ENCODE measurements at places on chromosomes 1 and 21.

DNA sequence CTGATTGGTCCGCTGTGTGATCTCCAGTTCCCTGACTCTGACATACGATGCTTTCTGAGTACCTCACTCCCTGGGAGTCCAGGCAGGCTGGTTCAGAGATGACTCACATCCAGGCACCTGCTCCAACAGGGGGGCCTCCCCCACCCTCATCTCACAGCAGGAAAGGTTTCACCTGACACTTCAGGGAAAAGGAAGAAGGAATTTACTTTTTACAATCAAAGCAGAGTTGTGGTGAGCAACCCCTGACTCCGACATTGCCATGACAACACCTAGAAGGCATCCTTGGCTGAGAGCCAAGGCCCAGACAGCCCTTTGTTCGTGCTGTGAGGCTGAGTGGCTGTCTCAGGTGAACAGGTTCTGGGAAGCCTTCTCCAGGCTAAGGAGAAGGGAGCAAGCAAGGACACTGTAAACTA is 164.6 kb upstream of the GJB5 start:
- peak; percentile 3 for DNase-seq

GRCh38 chr1:28580722-28581530 is 11.1 kb upstream of the RAB42 start:
- DNase-seq, result peak; percentile 36

- DNase-seq, result no peak
Measured at GRCh38 chr1:51960262-51960661, 30.2 kb downstream of the RAB3B start.

DNA sequence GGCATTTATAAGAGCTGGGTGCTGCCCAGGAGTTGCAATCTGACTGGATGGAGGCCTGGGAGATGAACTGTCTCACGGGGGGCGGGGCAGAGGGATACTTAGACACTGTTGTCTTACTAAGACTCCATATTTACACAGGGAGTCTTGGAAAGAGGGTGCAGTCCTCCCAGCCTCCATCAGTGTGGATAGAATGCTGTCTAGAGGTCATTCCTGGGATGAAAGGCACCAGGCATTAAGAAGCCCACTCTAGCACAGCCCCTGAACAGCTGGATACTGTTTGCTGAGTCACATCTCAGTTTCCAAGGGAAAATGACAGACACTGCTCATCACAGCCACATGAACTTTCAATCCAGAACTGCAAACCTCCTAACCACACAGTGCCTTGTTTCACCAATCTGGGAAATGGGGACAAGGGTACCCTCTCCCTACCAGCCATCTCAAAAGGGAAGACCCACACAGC is 43.3 kb downstream of the SSBP3 start:
- no peak for DNase-seq

- peak; percentile 17 for DNase-seq
Measured at GRCh38 chr1:232084584-232085223, 458.1 kb downstream of the DISC1 start.

DNA sequence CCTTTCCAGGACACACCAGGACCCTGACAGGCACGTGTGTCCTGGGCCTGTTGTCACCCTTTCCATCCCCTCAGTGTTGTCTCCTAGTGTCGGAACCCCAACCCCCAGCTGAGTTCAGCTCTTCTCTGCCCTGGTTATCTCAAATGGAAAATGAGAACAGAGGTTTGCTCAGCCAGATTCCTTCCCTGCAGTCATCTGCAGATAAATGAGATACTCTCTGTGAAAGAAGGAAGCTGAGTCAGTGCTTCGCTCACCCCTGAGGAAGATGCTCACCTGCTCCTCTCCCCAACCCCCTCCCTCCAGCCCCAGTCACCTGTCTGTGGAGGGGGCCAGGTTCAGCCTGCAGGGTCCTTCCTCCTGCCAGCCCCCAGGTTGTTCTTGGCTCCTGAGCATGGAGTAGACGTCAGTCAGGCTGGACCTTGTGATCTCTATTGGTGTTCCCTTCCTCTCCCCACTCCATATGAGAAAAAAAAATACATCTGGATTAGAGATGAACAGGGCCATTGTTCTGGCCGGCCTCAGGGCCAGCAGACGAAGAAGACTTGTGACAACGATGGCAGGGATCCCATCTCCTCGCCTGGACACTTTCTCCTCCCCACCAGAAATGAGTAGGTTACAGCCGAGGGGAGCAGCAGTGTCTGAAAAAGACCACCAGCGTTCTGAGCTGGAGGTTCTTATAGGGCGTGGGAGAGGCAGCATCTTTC is 20.9 kb downstream of the PHGDH start:
- DNase-seq, result no peak

Data from fibroblast of lung (primary cell).